ENCODE measurements at places on chromosomes 13 and 19.
A peak's percentile ranks its signal among the peaks of the same experiment; 100 is the strongest.

- peak; percentile 71 for DNase-seq
Observed at GRCh38 chr13:79485014-79485811, 4.3 kb downstream of the NDFIP2 start.

DNA sequence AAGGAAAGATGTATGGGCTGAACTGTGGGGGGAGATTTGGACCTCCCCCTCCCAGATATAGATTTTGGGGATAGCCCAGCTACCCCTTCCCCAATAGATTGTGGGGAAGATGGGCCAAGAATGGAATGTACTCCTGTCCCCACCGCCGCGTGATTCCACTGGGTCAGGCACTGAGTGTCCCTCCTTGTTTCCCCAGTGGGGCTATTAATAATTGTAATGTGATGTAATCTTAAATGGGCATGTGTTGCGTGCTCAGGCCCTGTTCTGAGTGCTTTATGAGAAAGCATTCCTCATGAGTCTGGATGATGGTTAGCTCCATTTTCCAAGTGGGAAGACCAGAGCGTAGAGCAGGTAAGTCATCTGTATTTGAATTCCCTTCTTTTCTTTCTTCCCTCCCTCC, 1.4 kb downstream of the PSMD8 start:
- no peak for DNase-seq

GRCh38 chr13:112183532-112184090, 116.7 kb downstream of the SOX1 start:
- no peak for DNase-seq

- DNase-seq: peak; percentile 95
Observed at GRCh38 chr19:40603389-40604170, 2.4 kb downstream of the LTBP4 start.

DNA sequence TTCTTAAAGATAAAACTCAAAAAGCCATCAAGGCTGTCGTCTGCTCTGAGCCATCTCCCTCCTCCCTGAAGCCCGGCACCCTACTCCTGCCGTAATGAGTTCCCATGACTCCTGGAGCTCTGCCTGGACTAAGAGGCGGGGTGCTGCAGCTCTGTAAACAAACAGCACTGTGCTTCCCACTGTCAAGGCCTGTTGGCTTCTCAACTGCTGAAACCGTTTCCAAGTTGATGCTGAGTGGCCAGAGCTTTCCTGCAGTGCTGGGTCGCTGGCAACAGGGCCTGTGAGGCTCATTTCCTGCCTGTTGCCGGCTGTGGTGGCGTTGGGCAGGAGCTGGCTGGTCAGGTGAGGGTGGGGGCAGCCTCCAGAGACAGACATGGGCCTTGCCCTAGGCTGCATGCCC, 26.7 kb upstream of the ISYNA1 start:
- no peak for DNase-seq

DNA sequence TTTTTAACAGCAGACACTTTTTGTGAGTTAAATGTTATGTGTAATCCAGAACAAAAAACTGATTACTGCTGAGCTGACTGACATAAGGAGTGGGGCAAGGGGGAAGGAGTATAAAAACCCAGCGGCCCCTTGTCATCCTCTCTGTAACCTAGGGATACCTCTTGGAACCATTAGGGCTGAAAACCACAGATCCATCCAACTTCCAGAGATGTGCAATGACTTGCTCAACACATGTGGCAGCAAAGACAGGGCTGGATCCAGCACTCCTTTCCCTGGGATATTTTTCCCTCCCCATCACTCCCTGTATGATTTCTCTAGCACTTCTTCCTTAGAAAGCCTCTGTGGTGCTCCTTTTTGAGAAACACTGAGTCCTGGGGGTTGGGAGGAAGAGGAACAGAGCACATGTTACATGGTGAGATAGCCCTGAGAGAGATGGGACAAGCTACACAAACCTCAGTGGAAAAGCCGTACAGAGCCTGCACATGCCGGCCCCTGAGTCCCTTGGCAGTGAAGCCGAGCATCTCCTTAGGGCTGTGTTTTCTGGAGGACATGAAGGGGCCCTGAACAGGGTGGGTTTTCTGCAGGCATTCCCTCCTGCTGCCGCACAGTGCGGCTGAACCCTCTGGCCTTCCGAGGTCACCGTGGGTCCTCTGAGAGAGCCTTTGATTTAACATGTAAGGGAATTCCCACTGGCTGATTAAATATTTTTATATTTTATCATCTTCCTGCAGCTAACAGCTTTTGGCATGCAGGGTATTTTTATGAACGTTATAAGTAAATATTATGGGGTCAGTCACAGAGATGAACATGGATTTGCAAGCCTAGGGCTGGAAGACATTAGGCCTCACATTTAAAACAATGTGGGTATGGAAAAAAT, 219.9 kb downstream of the COG6 start:
- no peak for DNase-seq

DNA sequence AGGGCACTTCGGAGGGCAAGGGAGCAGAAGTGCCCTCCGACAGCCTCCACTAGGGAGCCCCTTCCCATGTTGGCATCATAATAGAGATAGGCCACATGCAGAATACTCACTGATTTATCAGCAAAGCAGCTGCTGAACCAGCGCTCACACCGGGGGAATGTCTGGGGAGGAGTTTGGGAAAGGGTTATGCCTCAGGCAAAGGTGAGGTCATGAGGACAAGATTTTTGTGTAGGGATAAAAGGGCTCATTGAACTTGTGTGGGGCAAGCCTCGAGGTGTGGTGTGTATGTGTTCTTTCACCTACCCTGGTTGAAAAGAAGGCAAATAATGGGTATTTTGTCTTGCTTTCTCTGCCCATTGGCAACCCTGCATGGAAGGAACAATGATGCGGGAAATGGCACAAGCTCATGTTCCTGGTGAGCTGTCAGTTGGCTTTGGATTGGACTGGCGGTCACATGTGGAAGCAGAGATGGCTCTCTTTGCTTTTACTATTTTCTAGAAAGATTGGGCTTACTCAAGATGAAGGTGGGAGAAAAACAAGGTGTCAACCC, 39.1 kb upstream of the SLC7A9 start:
- DNase-seq: no peak

GRCh38 chr13:19159181-19159580, 22.4 kb downstream of the TUBA3C start:
- no peak for DNase-seq

DNA sequence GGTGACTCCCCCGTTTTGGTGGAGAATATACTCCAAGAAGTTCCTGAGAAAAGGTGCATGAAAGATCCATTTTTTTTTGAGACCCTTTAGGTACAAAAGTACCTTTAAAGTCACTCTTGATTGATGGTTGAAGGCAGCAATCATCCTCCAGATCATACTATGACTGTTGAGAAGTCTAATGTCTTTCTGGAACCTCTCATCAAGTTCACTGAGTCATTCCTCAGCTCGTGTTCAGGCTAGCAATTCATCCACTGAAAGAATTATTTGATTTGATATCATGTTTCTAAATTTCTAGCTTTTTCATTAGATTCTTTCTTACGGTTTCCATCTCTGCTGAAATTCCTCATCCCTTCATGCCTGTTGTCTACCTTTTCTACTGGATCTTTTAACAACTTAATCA, 65.1 kb upstream of the GJB6 start:
- no peak for DNase-seq

DNA sequence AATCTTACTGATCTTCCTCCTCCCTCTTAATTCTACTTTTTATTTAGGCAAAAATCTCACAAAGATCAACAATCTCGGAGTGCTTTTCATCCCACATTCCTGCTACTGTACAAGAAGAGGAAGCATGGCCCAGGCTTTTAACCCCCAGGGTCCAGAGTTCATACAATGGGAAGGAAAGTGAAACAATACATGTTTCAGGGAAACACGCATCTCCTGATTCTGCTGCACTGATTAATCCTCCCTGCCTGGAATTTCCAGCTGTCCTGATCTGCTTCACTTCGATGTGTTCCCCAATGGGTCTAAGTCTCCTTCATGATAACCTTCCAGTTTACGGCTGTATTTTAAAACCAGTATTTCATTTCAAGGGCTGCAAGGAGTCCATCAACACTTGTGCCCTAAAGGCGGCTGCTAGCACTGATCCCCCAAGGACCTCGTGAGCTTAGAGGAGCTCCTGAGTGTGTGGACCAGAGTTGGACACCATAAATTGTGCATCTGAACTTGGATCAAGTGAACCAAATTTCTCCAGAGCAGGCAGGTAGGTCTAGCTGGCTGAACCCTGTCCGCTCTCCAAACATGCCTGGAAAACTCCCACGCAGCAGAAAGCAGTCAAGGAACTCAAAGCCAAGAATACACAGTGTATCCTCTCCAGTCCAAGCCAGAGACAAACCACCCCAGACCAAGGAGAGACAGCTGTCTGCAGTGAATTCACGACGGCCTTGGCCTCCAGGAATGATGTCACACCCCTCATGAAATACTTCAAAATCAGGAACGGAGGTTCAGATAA, 44.3 kb downstream of the COL4A1 start:
- no peak for DNase-seq

GRCh38 chr13:110557610-110558305, 3.8 kb downstream of the RAB20 start:
- DNase-seq: no peak

GRCh38 chr13:33264620-33264978, 21.0 kb downstream of the STARD13 start:
- no peak for DNase-seq

GRCh38 chr19:40366697-40367561, 18.4 kb downstream of the PLD3 start:
- no peak for DNase-seq

DNA sequence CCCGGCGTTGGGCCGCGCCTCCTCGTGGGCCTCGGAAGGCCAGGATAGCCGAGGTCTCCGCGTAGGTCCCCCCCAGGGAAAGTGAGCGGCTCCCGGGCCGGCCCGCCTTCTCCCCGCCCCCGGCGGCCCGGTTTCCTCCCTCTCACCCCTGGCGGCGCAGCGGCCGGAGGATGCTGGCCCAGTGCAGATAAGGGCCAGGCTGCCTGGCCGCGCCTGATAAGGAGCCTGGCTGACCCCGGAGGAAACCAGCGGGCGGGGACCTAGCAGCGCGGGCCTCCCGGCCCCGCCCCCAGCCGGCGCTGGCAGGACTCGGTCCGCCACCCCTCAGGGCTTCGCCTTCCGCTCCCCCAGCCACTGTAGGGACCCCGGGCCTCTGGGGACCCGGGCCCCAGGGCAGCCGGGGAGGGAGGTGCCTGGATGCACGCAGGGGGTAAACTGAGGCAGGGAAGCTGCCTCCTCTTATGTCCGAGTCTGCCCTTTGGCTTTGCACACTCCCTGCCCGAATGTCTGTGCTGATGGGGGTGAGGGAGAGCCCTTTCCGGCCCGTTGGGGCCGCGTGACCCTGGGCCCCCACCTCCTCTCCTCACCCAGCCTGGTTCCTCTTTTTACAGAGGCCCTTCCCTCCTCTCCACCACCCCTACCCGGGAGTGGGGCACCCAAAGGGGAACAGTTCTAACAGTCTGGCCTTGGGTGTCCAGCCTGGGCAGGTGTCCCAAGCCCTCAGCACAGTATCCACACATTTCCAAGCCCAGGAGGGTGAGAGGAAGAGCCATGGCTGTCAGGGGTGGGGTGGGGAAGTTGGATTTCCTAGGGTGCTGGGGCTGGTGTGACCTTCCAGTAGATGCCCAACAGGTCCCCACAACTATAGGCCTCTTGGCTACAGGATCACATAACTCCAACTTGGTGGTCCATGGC, at the start of gene LYL1:
Gene LYL1 (minus strand): TSS at position 193 of the 915 bp plus-strand sequence. CDS start 1,687 bp downstream, outside the sequence.
- no peak for DNase-seq

DNA sequence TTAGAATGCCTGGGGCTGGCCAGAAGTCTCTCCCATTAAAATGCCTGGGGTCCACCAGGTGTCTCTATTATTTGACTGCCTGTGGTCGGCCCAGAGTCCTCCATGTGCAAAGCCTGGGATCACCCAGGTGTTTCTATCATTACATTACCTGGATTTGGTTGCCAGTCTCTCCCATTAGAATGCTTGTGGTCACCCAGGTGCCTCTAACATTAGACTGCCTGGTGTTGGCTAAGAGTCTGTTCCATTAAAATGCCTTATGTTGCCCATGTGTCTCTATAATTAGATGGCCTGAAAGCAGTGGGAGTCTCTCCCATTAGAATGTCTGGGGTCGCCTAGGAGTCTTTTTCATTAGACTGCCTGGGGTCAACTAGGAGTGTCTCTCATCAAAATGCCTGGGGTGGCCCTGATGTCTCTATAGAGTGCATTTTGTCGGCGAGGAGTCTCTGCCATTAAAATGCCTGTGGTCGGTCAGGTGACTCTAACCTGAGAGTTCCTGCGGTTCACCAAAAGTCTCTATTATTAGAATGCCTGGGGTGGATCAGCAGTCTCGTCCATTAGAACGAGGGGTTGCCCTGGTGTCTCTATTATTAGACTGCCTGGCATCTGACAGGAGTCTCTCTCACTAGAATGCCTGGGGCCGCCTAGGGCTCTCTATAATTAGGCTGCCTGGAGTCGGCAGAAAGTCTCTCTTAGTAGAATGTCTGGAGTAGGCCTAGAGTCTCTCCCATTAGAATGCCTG, 1540.5 kb downstream of the UQCRFS1 start:
- no peak for DNase-seq

DNA sequence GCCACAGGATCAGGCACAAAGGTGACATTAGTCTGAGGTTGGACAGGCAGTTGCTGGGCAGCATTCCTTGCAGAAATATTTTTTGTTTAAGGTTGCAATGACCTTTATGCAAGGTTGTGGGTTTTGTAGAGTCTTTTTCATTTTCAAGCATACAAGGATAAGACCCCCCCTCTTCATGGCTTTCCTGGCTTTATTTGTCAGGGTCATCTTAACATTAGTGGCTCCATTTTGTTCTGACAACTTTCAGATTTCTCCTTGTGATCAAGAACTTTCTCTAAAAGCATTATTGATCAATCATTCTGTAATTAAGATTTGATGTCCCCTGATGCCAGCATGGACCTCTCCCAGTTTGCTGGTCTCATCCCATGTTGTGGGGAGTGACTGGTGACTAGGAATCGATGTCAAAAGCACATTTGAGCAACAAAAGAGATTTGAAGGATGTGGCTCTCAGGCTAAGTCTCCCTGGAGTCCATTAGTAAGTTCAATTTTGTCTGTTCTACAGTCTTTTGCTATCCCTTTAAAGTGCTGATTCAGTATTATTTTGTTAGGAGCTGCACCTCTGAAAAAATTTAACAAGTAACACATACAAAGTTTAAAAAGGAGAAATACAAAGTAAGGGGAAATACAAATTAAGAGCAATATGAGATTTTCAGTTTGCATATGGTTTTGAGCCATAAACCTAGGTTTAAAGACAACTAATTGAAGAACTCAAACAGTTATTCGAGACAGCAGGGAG, 5.3 kb downstream of the CARD8 start:
- no peak for DNase-seq

All from urinary bladder (tissue), 4 donors.